SK-N-SH treated with all-trans-retinoic acid at 6 μM for 48 hours (cell line): ENCODE measurements at places on chromosomes 7 and 10.

DNA sequence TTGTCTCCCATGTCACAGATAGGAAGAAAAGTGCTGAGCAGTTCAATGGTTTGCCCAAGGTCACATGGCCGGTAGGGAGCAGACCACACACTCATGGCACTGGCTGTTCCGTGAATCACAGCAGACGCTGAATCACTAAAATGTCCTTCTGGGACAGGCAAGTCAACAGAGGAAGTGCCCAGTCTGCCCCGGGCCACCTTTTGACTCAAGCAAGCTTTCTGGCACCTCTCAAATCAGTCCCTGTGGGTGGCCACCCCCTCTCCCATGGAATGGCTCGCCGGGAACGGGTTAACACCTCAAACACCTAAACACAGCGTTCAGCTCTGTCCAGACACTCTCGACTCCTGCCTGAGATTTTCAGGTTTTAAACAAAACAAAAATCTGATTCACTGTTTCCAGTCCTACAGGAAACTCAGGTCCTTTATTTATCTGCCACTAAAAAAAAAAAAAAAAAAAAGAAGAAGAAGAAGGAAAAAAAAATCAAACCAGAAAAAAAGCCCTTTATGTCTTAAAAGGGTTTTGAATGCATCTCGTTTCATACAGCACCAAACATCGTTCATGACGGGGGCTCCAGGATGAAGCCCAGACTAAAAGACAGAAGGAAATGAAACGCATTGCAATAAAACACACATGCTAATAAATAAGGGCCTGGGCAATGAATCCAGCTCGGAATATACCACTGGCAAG lies 15.5 kb downstream of the CARD11 start:
- peak; percentile 32; the same call in 1 of the 3 replicates for ATAC-seq

DNA sequence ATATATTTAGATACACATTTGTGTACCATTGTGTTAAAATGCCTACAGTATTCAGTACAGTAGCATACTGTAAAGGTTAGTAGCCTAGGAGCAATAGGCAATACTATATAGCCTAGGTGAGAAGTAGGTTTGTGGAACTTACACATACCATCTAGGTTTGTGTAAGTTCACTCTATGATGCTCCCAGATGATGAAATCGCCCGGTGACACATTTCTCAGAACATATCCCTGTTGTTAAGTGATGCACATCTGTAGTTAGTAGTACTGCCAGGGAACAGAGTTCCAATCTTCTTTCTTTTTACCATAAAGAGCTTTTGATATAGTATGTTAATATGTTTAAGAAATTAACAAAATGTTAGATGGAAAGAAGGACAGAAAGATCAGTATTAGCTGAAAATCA lies 138.2 kb downstream of the SNX13 start:
- ATAC-seq, result no peak

GRCh38 chr10:67802767-67803538 lies 35.0 kb downstream of the DNAJC12 start:
- ATAC-seq, result no peak

DNA sequence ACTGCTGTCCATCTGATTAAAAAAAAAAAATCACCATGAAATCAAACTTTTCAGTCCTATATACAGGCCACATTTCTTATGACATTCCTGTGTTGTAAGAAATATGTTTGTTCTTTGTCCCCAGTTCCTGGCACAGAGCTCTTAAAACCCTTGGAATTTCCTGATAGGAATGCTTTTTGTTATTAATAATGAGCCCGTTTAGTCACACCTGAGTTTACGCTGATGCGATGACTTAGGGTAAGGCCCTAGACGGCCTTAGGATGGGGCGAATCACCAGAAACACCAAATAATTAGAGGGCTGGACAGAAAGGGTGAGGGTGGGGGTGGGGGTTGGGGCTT lies 17.5 kb downstream of the TSPAN15 start:
- no peak for ATAC-seq

GRCh38 chr10:99339077-99339476 lies 9.9 kb downstream of the CNNM1 start:
- 0 out of 3 replicates have a peak, but pooled peaks have one; percentile 33 for ATAC-seq

GRCh38 chr7:120274482-120274881 lies 1.5 kb downstream of the KCND2 start:
- ATAC-seq, result no peak

DNA sequence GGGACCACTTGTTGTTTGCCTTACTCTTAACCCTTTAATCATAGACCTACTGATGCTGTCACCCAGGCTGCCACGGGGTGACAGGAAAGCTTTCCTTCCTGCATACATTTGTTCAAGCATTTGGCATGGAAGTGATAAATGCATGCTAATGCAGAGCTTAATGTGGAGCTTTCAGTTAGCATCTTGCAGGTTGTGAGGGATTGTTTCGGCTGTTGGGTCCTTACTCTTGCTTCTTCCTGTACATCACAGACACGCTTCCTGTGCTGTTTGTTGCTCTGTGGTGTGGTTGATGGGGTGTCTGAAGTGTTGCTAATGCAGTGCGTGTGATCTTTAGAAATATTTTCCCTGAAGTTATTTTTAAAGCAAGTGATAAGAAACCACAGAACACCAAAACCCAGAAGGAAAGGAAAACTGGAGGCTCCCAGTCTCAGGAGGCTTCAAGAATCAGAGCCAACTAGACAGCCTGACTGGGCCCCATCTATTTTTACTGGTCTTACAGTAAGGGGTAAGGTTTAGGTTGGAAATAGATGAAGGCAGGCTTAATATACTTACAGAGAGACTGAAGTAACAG lies 143.1 kb downstream of the CHN2 start:
- no peak for ATAC-seq

DNA sequence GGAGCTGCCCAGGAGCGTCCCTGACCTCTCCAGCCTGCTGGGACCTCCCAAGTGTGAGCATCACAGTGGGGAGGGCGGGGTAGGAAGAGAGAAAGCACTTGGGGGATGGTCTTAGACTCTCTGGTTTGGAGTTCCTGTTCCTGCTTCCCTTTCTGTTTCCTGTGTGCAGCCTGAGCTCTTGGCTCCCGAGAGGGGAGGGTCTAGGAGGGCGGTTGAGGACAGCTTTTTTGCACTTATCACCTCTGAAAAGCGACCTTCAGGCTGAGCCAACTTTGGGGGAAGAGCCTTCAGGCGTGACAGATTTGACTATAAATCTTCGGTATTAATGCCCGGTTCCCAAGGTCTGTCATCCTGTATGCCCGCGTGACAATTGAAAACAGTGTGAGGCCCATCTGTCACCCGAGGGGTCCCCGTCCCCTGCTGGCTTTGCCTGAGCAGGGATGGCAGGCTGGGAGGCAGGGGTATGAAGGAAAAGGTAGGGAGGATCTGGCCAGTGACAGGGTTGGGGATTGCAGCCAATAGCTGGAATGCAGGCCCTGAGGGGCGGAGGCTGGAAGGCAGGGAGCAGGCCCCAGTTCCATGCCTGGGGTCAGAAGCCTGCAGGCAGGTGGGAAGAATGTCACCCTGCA lies 78.6 kb downstream of the CDH23 start:
- ATAC-seq, result no peak

- ATAC-seq, result no peak
Observed at GRCh38 chr10:57946833-57947232, 320.9 kb downstream of the IPMK start.

- peak; percentile 60 for ATAC-seq
Observed at GRCh38 chr7:22093001-22093400, 147.3 kb upstream of the CDCA7L start.

DNA sequence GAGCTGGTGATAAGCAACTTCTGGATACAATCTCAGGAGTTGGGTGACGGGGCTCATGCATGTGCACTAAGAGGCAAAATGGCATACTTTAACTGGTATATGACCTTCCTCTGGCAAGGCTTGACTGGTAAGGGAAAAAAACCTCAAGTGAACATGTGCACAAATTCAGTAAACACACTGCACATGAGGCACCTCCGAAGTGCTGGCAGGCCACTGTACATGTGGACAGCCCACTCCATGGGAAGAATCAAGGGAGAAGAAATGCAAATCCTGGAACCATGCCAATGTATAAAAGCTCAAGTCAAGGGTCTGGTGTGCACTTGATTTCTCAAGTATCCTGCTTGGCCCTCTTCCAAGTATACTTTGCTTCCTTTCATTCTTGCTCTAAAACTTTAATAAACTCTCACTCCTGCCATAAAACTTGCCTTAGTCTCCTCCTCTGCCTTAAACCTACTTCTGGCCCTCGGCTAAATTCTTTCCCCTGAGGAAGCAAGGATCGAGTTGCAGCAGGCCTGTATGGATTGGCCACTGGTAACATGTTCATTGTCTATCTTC lies 167.2 kb downstream of the RAMP3 start:
- ATAC-seq, result no peak
